Dorsolateral prefrontal cortex (tissue), 122 donors: ENCODE measurements at places on chromosomes 1 and 21.
A peak's percentile ranks its signal among the peaks of the same experiment; 100 is the strongest.

GRCh38 chr1:187262731-187263130, 434.0 kb downstream of the PLA2G4A start:
- DNase-seq = no peak

DNA sequence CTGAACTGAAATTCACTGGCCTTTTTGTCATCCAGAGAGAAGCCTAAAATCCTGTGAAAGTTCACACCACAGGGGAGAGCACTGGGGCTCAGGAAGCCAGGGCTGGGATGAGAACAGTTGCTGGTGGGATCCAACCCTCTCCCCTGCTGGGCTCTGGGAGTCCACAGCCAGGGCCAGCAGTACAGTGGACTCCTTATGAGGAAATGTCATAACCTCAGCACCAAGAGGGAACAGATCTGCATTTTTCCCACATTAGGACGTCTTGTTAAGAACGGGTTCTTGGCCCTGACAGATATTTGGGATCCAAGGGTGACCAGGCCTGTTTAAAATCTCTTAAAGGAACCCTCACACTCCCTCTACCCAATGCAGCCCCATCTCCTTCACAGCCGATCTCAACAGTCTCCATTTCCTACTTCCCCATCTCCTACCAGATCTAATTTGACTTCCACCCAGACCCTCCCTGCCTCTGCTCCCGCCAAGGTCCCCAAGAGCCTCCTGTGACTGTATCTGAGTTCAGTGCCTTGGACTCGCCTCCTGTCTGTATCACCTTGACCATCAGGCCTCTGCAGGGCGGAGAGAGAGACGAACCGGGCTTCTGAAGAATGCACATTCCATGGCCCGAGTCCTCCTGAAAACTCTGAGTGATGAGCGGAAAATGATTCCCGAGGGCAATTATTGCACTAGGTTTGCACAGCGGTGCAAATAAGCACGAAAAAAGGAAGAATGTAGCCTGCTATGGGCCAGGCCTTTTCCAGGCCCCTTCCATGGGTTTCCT, 159.9 kb downstream of the TRABD2B start:
- DNase-seq = no peak

DNA sequence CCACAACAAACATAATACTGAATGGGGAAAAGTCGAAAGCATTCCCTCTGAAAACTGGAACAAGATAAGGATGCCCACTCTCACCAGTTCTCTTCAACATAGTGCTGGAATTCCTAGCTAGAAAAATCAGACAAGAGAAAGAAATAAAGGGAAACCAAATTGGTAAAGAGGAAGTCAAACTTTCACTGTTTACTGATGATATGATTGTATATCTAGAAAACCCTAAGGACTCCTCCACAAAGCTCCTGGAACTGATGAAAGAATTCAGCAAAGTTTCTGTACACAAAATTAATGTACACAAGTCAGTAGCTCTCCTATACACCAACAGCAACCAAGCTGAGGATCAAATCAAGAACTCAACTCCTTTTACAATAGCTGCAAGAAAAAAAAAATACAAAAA, 6.9 kb upstream of the F13B start:
- no peak for DNase-seq

DNA sequence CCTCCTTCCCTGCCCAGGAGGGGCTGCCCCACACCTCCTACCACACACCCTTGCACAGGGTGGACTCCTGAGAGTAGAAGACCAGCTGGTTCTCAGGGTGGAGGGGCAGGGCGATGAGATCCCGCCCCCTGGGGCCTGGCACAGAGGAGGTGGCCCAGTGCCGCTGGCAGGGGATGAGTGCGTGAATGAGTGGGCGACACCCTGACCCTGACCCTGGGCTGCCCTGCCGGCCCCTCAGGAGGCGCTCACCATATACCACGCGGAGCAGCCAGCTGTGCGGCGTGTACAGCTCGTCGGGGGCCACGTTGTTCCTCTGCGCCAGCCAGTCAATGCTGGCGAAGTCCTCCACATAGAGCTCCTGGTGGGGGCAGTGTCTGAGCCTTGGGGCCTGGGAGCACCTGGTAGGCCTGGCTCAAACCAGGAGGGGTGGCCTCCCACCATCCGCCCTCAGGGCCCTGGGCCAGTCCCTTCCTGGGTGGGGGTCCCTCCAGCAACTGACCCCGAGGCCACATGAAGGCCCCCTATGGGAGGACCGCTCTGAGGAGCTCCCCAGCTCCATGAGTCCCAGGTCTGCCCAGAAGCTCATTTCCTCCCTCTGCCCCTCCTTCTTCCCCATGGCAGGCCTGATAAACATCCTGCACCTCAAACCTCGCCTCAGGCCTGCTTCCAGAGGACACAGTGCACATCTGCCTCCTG, 13.0 kb downstream of the LSS start:
- DNase-seq = peak; percentile 16

GRCh38 chr1:151976858-151977257, 16.8 kb downstream of the S100A10 start:
- no peak for DNase-seq

DNA sequence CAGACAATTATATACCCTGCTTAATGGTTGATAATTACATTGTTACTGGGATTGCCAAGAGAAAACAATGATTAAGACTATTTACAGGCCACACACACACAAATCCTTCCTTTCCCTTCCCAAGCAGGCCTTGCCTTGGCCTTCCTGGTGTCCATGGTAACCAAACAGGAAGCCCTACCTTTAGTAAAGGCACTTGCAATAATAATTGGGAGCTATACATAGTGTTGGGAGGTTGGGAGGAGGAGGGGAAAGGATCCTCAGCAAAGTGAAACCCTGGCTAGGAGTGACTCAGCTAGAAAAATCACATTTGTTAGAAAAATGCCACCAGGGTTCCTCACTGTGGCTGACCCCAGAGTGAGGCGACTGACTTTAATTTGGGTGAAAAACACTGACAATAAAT, 122.3 kb upstream of the ADAR start:
- DNase-seq = no peak

DNA sequence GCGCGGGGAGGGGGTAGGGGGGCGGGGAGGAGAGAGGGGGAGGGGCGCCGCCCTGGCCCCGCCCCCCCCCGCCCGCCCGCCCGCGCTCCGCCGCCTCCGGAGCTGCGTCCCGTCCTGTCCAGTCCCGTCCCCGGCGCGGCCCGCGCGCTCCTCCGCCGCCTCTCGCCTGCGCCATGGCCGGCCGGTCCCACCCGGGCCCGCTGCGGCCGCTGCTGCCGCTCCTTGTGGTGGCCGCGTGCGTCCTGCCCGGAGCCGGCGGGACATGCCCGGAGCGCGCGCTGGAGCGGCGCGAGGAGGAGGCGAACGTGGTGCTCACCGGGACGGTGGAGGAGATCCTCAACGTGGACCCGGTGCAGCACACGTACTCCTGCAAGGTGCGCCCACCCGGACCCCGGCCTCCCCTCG, at the start of gene AGRN:
Gene AGRN (plus strand): TSS at position 121 of the 405 bp plus-strand sequence. CDS start 53 bp downstream, at position 174.
- no peak for DNase-seq

DNA sequence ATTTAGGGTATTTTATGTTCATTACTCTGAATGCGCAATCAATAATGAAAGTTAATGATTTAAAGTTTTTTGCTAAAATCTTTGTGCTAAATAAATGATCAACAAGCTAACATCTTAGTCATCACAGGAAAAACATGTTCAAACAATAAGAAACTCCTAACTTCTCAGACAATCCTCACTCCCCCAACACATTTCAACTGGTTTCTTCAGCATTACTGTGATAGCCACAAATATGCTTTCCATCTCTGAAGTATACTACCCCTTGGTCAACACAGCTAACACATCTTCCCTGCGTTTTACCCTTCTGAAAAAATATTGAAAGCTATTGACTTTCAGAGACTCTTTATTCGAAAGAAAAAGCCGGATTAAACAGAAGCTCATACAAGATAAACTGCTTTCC, 85.8 kb downstream of the ZNF644 start:
- no peak for DNase-seq

- no peak for DNase-seq
These were observed 179.3 kb downstream of the ETS2 start for GRCh38 chr21:38984982-38985567.

- no peak for DNase-seq
These were observed 1.2 kb downstream of the SCMH1 start for GRCh38 chr1:41240781-41241353.

- no peak for DNase-seq
These were observed 4.9 kb upstream of the PODN start for GRCh38 chr1:53057127-53057526.
